ENCODE measurements at places on chromosomes 3 and 15. TPM values are rescaled to one million over a fixed set of nuclear protein-coding genes. Genes with fewer than 3 reads are reported as not detected.

PCLAF gene
- total RNA-seq, result 28.7 TPM

ALCAM gene
- 137 TPM for total RNA-seq

CRABP1 gene
- total RNA-seq, result not detected

SERINC4 gene
- total RNA-seq, result not detected

KBTBD12 gene
- not detected for total RNA-seq

GOLGA6L10 gene
- 0.65 TPM for total RNA-seq

C3orf80 gene
- total RNA-seq, result 0.33 TPM

ADCY5 gene
- not detected for total RNA-seq

EPHA6 gene
- total RNA-seq, result 0.48 TPM

PPARG gene
- total RNA-seq, result 36.9 TPM

RMDN3 gene
- 29.4 TPM for total RNA-seq

SSUH2 gene
- 0.10 TPM for total RNA-seq

Data from vein endothelial cell (primary cell).